Activated naive CD8-positive, alpha-beta T cell treated with anti-CD3 and anti-CD28 coated beads for 36 hours (primary cell): ENCODE measurements at places on chromosomes 13 and 19. TPM values are rescaled to one million over a fixed set of nuclear protein-coding genes. Genes with fewer than 3 reads are reported as not detected.

GRCh38 chr13:39913339-39913738 is 257.9 kb downstream of the COG6 start:
- DNase-seq = no peak

DNA sequence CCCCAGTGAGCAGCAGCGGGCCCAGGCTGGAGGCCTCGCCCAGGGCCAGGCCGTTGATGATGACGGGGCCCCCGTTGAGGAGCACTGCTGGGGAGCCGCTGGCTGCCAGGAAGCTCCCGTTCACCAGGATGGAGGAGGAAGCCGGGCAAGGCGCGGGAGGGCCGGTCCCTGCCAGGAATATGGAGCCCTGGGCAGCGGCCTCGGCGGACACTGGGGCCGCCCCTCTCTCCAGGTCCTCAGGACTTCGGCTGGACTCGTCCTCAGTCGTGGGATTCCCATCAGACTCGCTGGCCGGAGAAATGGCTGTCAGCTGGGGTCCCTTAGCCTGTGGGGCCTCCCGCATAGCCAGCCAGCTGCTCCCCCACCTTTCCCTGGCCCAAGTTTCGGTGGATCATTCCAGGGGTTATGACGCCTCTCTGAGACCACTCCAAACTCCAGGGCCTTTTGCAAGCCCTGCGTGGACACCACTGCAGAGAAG is 2.1 kb downstream of the SIX5 start:
- no peak for DNase-seq

GRCh38 chr19:54457773-54458647 is 5.6 kb downstream of the LENG9 start:
- no peak for DNase-seq

- no peak for DNase-seq
Measured at GRCh38 chr19:35257113-35257461, 8.3 kb downstream of the LSR start.

DNA sequence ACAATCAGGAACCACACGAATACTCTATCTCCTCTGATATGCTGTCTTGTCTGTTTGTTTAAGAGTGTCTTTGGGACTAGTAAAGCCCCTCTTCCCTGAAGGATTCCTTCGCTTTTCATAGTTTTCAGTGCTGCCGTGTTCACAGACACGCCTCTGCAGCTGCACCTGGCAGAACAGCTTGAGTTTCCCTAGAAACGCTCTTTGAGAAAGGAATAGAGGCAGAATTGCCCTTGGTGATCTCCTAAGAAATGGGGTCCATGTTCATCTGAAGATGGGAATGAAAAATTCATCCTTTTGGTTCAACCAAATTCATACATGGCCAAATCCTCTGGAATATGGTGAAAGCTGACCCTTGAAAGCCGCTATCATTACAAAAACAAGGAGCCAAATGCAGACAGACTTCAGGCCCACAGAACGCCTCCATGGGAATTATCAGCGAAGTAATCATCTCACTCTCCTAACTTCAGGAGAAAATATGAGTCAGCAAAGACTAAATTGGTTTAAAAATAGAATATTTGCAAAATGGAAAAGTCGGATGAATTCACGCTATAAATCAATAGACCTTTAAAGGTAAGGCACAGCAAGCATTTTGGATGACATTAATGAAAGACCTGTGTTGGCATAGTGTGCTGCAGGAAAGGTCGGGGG is 5.5 kb downstream of the SACS start:
- DNase-seq = no peak

DNA sequence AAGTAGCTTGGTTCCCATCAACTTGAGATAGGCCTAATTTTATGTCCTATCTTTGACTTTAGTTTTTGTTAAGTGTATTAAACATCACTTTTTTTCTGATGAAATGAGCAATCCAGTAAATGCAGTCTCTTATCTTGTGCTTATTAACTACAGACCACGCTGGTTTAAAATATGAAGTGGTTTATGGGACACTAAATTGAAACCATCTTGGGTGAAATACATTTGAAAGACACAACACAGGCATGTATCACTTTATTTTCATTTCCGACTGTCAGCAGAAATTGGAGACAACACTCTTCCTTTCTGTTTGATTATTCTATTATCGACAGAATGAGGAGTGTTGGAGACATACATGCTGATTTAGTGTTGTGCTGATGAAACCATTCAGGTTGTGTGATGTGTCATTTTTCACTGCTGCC is 447.7 kb downstream of the GPC6 start:
- DNase-seq = no peak

DNA sequence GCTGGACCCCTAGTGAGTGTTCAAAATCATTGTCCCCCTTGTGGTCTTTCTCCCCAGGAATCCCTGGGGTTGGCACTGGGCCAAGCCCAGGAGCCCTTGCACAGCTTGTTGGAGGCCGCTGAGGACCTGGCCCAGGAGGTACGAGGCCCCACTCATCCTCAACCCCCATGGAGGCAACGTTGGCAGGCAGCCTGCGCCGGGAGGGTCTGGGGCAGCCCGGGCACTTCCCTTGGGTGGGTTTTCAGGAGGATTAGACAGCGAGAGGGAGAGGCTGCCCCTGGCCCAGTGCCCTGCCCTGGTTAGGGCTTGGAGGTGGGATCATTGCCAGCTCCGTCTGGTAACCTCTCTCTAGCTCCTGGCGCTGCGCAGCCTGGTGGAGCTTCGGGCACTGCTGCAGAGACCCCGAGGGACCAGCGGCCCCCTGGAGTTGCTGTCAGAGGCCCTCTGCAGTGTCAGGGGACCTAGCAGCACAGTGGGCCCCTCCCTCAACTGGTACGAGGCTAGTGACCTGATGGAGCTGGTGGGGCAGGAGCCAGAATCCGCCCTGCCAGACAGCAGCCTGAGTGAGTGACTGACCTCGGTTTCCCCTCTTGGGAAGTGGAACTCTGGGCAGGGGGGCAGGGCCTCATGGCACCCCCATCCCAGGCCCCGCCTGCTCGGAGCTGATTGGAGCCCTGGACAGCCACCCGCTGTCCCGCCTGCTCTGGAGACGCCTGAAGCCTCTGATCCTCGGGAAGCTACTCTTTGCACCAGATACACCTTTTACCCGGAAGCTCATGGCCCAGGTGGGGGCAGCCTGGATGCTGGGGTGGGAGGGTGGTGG is 3.0 kb downstream of the ABCA7 start:
- DNase-seq = no peak

GRCh38 chr13:96898646-96899254 is 95.5 kb downstream of the OXGR1 start:
- DNase-seq = no peak

DNA sequence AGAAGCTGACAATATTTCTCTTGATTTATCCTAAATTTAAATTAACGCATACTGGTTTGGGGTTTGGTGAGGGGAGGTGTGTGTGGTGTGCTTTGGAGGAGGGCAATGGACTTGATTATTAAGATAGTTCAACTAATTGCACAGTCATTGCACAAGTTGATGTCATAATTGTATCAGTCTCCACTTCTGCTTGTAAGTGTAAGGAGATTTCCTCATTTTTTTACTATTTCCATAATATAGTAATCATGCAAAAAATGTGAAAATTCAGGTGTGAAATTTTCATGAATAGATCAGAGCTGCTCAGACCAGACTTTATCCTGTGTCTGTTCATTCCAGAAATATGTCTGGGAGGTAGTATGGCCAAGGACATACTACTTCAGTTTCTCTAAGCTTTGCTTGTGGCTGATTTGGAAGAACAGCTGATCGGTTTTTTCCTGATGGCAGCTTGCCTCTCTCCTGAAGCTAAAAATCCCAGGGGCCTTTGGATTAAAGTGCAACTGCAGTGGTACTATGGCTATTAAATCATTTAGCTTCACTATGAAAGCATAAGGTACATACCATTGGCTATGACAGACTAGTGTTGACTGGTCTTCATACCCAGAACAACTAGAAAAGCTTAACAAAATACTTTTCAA is 201.8 kb upstream of the MIR17HG start:
- no peak for DNase-seq

DNA sequence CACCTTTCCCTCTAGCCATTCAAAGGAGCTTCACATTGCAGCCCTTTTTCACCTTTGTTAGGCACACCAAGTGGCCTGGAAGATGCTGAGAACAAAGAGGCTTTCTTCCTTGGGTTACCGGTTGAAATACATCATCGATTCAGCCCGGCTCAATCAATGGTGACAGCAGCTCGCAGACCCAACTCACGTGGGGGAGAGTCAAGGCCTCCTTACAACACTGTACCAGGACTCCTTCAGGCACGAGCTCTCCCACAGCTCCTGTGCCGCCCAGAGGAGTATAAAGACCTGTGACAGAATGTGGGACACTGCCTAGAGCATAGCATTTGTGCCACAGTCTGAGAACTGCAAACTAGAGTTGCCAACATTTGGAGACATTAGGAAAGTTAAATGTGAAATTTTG is 3.9 kb upstream of the LRRC63 start:
- no peak for DNase-seq

- peak; percentile 71 for DNase-seq
Measured at GRCh38 chr19:1265615-1266128, 3.5 kb upstream of the CIRBP start.

DNA sequence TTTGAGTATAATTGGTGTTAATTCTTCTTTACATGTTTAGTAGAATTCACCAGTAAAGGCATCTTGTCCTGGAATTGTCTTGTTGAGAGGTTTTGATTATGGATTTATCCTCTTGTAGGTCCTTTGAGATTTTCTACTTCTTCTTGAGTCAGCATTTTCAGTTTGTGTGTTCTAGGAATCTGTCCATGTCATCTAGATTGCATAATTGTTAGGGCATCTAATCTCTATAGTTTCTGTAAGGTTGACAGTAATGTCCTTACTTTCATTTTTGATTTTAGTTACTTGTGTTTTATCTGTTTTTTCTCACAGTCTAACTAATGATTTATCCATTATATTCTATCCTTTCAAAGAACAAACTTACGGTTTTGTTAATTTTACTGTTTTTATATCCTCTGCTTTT is 492.0 kb downstream of the FGF9 start:
- DNase-seq = no peak

DNA sequence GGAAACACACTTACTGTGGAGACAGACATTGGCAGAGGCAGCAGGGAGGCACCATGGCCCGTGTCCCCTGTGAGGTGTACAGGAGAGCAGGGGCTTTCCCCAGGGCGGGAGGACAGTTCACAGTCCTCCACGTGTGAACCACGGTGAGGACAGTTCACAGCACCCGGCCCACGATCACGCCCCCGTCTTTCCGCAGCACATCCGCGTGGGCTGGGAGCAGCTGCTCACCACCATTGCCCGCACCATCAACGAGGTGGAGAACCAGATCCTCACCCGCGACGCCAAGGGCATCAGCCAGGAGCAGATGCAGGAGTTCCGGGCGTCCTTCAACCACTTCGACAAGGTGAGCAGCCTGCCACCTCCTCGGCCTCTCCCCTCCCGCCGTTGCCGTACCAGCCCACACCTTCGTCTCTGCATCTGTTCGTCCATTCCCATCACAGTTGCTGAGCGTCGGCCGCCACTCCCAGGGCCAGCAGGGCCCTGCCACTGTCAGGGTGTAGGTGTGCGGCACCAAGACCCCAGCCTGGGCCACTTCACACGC is 17.4 kb downstream of the CAPN12 start:
- no peak for DNase-seq

DNA sequence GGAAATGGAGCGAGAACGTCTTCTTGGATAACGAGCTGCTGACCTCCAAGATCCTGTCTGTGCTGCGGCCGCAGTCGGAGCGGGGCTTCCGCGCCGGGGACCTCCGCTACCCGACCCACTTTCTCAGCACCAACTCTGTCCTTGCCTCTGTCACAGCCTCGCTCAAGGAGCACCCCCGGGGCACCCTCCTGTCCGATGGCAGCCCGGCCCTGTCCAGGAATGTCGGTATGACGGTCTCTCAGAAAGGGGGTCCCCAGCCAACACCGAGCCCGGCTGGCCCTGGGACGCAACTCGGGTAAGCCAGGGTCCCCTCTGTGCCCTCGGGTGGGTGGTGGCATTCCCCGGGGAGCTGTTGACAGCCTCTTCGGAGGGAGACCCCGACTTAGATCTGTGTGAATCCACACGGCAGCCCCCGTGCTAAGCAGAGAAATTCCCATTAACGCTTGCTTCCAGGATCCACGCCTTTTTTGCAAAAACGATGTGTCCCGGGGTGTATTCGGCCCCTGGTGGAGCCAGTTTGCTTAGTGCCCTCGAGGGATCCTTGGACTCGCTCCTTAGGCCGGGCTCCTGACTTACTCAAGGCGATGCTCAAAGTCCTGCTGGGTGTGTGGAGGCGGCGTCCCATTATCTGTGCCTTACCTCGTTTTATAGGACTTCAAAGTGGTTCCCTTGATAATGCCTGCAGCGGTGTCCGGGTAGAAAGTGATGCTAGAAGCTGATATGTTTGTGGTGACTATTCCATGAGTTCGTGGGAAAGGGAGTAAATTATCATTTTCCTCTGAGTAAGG is 48.5 kb downstream of the PEX11G start:
- DNase-seq = no peak

DNA sequence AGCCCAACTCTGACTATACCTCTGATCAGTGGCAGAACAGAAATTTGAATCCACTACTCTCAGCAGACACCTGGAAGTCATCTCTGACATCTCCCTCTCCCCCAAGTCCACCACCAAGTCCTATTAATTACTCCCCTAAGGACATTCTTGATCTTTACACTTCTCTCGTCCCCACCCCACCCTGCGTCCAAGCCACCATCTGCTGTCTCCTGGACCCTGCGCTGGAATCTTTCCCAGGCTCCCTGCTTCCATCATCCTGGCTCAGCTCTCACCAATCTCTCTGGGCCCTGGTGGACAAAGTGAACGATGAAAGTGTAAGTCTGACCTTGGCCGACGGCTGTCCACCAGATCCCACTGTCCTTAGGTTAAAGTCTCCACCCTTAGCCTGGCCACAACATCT is 145.6 kb upstream of the GJB6 start:
- no peak for DNase-seq

- DNase-seq = no peak
Measured at GRCh38 chr19:4542896-4543841, 3.3 kb upstream of the LRG1 start.

DNA sequence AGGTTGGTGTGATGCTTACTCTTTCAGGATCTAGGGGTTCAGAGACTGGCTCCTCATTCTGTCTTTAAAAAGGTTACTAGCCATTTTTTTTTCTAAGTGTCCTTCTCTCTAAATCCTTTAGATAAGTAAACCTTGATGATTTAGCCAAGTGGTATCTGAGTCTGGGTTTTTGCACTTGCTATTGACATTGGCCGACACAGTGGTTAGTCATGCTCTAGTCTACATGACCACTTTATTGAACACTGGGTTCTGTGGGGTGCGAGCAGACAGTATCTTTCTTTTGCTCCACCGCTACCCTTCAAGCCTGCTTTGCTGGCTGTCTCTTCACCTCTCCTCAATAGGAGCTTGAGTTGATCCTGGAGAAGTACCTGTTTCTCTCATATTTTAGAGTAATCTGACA is 6.2 kb upstream of the NUP58 start:
- no peak for DNase-seq

CYP4F8 gene
- not detected for total RNA-seq

ARRDC2 gene
- total RNA-seq = 20.6 TPM

DMKN gene
- total RNA-seq = 1.5 TPM

PLIN4 gene
- total RNA-seq = not detected

PRRG2 gene
- total RNA-seq = 1.6 TPM
